ENCODE measurements at places on chromosomes 6 and 20. TPM values are rescaled to one million over a fixed set of nuclear protein-coding genes. Genes with fewer than 3 reads are reported as not detected.

GRCh38 chr20:4638826-4639225 is 82.9 kb upstream of the PRND start:
- no peak for DNase-seq

GRCh38 chr6:14051355-14051754 is 66.2 kb upstream of the CD83 start:
- no peak for DNase-seq

DNA sequence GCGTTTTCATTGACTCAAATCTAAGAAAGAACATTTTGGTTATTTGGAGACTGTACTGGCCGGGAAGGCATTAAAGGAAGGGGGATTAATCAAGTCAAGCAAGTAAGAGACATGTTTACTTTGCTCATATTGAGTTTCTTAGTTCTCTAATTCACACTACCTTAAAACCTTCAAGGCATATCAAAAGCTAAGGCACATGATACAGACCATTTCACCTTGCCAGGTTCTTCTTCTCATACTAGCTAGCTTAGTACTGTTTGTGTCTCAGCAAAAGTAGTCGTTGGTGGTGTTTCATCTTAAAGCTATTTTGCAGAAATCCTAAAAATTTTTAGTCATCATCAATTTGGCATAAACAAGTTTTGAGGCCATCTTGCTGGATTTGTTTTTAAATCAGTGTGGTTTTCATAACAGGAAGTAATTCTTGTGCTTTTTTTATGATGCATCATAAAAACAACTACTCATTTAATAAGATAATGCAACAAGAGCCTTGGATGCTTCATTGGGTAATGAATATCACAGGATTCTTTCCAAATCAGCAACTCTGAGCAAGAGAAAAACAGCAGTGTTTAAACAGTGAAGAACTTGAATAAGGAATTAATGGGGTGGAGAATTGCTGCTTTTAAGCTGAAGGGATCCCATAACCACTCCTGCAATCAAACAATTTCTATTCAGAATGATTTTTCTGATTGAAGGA is 425.3 kb downstream of the EPM2A start:
- DNase-seq = no peak

- peak; percentile 33 for DNase-seq
Observed at GRCh38 chr20:17403461-17403860, 127.7 kb downstream of the BFSP1 start.

DNA sequence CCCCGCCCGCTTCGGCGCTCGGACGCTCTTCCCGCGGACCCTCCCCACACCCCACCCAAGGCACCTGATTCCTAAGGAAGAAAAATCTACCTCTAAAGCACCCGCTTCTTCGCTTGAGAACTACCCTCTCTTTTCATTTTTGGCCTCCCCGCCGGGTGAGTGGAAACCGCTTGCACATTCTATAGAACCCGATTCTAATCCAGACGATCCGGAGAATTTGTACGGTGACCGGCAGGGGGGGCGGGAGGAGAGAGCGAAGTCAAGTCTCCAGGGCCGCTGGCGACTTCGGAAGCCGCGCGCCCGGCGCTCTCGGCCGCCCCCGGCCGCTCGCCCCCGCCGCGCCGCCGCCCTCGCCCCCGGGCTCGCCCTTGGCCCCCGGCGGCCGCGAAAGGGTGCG is at the start of gene RBM24:
Gene RBM24 (plus strand): TSS at position 262 of the 397 bp plus-strand sequence. CDS start 221 bp downstream, outside the sequence.
- no peak for DNase-seq

The CST2 gene
- total RNA-seq = not detected

The CAP2 gene
- 5.5 TPM for total RNA-seq

The COL21A1 gene
- total RNA-seq = not detected

The FAM217A gene
- not detected for total RNA-seq

The ADGRB3 gene
- total RNA-seq = 4.7 TPM

Measured in epithelial cell of proximal tubule (primary cell).